ENCODE measurements at places on chromosomes 2 and 18.

GRCh38 chr2:238821391-238821790 is 26.5 kb upstream of the TWIST2 start:
- no peak for DNase-seq

DNA sequence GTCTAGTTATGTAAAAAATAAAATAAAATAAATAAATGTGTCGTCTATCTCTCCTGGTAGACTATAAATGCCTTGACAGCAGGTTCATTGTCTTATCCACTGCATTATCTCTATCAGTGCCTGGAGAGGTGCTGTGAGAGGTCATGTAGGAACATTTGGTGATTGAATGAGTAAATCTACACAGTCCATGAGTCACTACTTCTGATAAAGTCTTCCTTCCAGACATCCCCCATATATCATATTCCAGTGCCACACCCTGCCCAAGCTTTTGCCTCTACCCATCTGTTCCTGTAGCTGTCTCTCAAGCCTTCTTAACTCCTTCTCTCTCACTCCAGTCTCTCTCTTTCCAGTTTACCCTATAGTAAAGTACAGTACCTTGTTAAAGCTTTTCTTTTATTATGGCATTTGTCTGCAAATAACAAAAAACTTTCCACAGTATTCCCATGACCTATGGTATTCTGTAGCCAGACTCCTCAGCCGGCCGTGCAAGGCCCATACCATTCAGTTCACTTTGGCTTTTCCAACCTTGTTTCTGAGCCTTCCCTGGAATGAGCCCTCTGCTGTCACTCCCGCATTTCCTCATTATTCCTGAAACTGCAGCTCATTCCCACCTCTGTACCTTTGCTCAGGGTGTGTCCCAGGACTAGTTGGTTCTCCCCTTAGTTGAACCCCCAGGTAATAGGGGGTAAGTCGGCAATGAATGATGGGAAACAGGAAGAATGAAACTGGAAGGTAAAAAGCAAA is 37.5 kb downstream of the ANXA4 start:
- DNase-seq: no peak

GRCh38 chr2:100730290-100730868 is 89.6 kb upstream of the NPAS2 start:
- peak; percentile 8 for DNase-seq

GRCh38 chr2:212926940-212927339 is 224.5 kb downstream of the IKZF2 start:
- DNase-seq: no peak

DNA sequence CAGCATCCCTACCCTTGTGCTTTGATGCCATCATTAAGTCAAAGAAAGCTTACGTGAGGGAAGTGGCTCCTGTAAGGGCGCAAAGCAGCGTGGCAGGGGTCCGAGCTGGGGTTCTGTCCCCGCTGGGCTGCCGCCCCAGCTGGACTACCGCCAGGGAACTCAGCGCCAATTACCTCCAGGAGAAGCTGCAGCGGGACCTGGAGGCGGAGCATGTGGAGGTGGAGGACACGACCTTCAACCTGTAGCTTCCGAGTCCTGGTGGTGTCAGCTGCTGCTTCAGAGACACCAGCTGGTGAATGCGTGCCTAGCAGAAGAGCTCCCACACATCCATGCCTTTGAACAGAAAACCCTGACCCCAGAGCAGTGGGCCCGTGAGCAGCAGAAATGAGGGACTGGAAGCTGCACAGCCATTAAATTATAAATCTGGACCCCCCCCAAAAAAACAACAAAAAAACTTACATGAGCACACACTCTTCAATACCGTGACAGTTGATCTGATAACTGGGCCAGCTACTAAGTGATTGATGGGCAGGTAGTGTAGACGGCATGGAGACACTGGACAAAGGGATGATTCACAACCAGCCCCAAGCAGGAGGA is 20.1 kb upstream of the YES1 start:
- DNase-seq: no peak

DNA sequence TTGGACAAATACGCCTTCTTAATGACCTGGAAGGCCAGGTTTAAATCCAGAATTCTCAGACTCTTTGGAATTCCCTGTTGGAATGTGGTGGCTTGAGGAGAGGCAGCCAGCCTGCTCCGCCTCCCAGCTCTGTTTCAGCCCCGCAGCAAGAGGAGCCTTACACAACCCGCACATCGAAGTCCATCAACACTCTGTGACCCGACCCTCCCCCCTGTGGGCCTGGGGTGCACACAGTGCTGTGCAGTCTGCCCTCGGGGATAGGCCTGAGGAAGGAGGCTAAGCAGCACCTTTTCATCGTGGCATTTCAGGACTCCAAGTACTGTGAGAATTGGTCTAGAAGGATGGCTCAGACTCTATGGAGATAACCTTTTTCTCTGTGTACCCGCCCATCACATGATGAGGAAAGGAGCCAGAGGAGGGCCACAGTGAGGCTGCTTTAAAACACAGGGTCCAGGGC is 73.7 kb downstream of the GREB1L start:
- no peak for DNase-seq

DNA sequence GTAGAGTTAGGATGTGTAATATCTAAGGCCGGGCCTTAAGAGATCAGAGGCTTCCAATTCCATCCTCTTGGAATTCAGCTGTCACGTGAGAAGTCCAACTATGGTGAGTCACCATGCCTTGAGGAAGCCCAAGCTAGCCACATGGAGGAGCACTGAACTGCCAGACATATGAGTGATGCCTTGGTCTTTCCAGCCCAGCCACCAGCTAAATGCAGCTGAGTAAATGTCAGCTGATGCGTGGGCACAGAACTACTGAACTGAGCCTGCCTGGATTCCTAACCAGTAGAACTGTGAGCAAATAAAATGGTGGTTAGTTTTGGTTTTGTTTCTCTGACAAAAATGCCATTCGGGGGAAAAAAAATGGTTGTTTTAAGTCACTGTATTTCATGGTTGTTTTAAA is 153.7 kb upstream of the SERTAD2 start:
- peak; percentile 33 for DNase-seq

GRCh38 chr18:79672490-79673276 is 6.9 kb upstream of the CTDP1 start:
- DNase-seq: no peak

DNA sequence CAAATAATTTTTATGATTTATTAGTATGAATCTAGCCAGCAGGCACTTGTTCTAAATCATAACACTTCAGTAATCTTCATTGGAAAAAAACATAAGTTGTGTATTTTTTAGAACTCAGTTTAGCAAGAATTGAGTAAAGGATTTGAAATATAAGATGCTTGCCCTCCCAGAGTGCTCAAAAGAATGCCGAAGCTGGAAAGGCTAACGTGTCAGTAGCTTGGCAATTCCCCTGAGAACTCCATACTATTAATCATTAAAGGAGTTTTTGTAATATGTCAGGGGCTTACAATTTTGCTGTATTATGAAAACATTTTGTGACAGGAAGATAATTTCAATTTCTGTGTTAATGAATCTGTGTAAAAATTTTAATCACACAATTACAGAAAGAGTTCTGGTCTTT is 122.7 kb downstream of the GULP1 start:
- DNase-seq: no peak

DNA sequence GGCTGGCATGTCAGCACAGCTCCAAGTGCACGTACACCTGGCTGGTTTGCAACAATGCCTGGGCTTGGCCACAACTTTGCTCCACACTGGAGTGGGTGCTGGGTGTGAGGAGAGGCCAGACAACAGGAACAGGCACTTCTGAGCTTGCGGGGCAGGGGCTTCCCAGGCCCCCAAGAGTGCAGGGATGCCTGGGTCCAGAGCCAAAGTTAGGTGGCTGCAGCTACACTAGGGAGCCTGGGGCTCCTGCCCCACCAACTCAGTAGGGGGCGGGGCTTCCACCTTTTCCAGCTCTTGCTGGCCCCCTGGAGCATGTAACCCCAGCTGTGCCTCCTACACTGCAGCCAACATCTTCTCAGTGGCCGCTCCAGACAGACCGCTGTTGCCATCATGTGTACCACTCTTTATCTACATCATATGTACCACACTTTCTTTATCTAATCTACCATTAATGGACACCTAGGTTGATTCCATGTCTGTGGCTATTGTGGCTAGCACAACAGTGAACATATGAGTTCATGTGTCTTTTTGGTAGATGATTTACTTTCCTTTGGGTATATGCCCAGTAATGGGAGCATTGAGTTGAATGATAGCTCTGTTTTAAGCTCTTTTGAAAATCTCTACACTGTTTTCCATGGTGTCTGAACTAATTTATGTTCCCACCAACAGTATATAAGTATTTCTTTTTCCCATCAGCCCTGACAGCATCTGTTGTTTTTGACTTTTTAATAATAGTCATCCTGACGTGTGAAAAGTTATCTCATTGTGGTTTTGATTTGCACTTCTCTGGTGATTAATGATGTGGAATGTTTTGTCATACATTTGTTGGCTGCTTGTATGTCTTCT is 87.9 kb downstream of the ZNF804A start:
- DNase-seq: no peak

DNA sequence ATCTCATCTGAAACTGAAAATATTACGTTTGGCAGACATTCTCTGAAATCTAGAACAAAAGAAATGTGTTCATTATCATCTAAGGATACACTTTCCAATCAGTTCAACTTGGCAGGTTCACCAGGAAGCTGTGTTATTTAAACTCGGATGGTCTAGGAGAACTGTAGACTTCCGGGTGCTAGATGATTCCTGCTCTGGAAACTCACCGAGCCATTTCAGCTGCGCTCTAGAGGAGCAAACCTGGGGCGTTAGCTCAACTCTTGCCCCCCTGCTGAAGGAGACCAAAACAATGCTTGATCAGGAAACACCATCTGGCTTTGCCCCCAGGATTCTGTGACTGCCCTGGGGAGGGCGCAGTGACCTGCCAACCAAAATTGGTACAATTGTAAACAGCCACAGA is 22.9 kb downstream of the MLPH start:
- no peak for DNase-seq

GRCh38 chr2:10002109-10002508 is 41.2 kb upstream of the KLF11 start:
- no peak for DNase-seq

GRCh38 chr2:217941339-217941738 is 61.5 kb downstream of the TNS1 start:
- DNase-seq: no peak

GRCh38 chr2:62363166-62363565 is 142.8 kb downstream of the TMEM17 start:
- no peak for DNase-seq

DNA sequence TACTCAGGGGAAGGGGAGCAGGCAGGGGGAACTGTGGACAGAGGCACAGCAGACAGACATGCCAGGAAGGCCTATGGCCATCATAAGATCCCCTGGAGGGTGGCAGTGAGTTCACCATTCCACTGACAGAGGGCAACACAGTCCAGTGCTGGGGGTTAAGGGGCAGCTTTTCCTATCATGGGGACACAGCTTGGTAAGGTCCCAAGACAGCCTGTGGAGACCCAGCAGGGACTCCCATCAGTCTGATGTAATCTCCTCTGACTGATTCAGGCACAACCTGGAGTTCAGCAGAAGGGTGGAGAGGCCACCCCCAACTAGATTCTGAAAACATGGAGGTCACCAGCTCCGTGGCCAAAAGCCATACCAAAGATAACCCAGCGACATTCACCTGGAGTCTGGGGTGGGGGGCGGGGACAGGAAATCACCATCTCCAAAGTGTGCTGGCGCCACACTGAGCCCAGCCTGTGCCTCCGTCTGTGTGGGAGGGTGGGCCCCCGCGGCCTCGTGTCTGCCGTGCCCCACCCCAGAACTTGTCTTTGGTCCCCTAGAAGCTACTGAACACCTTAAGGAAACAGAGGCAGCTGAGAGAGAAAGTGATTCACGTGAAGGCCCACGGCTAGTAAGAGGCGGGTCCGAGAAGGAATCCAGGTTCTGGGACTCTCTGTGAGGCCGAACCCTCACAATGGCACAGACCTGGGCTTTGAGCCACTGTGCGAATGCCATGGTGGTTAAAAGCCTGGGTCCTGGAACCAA is 28.6 kb downstream of the DNMT3A start:
- no peak for DNase-seq

GRCh38 chr2:51413726-51414125 is 381.8 kb upstream of the NRXN1 start:
- no peak for DNase-seq

GRCh38 chr2:85840091-85840490 is 48.7 kb downstream of the ST3GAL5 start:
- no peak for DNase-seq

DNA sequence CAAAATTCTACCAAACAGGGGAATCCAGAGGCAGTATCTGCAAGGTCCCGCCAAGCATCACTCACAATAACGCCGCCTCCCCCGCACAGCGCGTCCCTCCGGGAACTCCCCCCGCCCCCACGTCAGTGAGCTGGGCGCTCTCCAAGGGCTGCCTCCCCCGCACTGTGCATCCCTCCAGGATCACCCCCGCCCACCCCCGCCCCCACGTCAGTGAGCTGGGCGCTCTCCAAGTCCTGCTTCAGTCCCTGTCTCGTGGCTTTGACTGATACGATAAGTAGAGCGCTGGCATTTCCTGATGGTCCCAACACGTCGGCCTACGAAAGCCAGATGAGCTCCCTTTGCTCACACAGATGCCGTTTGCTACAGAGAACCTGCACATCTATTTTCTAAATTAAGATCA is 130.7 kb upstream of the TPO start:
- no peak for DNase-seq
